ENCODE measurements at places on chromosomes 7 and 10. TPM values are rescaled to one million over a fixed set of nuclear protein-coding genes. Genes with fewer than 3 reads are reported as not detected.

The PVRIG gene
- total RNA-seq: not detected

The CALHM3 gene
- not detected for total RNA-seq

The CYP2C19 gene
- total RNA-seq: not detected

The ASNS gene
- total RNA-seq: 21.9 TPM

The TMEM213 gene
- not detected for total RNA-seq

The DRGX gene
- total RNA-seq: not detected

The GLUD1 gene
- 141 TPM for total RNA-seq

The CH25H gene
- 2.7 TPM for total RNA-seq

The RBP4 gene
- 23.1 TPM for total RNA-seq

The GNGT1 gene
- total RNA-seq: not detected

The SPDYE2 gene
- not detected for total RNA-seq

The AVPI1 gene
- total RNA-seq: 25.6 TPM

The GPR15LG gene
- not detected for total RNA-seq

The FXYD4 gene
- total RNA-seq: not detected

The PRF1 gene
- 3.7 TPM for total RNA-seq

The HMX3 gene
- total RNA-seq: not detected

The TMEM270 gene
- not detected for total RNA-seq

The IQUB gene
- 0.21 TPM for total RNA-seq

The MNX1 gene
- total RNA-seq: not detected

The ATOH7 gene
- not detected for total RNA-seq
